ENCODE measurements at places on chromosomes 2 and 18.

DNA sequence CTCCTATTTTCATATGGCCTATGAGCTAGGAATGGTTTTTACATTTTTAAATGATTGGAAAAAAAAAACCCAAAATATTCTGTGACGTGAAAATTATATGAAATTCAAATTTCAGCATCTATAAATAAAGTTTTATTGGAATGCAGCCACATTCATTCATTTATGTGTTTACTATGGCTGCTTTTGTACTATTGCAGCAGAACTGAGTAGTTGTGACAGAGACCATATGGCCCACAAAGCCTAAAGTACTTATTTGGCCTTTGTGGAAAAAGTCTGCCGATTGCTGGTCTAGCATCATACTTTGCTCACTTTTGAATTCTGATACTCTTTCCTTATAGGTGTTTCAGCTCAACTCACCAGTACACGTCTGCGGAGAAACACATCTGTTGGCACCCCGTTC is 39.0 kb downstream of the MYO3B start:
- no peak for DNase-seq

DNA sequence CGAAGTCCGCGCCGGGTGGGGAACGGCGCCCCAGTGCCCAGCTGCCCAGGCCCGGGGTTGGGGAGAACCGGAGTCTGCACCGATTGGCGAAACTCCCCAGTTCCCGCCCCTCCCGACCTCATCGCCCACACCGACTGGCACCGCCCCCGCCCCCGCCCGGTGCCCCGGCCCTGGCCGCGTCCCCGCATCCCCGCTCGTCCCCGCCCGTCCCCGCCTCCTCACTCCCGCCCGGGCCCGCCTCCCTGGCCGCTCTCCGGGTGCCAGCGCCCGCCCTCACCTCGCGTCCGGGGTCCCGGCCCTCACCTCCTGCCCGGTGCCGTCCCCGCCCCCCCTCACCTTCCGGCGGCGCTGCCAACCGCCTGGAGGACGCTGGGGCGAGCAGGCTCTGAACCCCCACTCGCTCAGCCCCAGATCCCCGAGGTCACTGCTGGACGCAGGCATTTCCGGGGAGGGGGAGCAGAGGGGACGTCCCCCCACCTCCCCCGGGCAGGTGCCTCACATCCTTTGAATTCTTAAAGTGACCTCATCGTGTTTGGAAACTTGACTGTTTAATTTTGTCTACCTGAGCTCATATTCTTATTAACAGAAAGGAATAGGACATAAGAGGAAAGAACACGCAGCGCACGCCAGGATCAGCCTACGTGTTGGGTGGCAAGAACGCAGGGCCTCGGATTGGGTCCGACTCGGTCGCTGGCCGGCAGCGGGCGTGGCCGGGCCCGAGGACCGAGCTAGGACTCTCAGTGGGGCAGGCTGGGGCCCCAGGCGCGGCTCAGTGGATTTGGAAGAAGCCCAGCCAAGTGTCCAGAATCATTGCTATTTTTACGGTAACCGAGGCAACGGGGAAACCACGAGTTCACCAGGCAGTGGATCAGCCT is at the start of gene FAM110C:
Gene FAM110C, minus strand, starts transcription at position 35 of the 875 bp plus-strand sequence. CDS start 120 bp downstream, outside the sequence.
- DNase-seq, result no peak

GRCh38 chr2:190451561-190452176 is 43.5 kb downstream of the MFSD6 start:
- DNase-seq, result no peak

DNA sequence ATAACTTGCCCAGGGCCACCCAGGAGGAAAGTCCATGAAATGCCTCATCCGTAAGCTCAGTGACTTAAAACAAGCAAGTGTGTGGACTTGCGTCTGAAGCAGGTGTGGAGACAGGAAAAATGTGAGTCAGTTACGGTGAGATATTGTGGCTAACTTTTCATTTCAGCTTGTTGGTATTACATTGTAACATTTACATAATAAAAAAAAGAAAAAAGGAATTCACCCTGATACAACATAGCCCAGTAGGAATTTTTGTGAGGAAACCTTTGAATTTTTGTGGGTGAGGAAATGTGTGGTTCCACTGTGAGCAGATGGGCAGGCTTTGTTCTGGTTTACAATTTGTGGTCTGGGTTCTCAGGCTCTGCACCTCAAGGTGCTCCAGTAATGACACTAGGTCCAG is 33.7 kb upstream of the LYPD6B start:
- no peak for DNase-seq

DNA sequence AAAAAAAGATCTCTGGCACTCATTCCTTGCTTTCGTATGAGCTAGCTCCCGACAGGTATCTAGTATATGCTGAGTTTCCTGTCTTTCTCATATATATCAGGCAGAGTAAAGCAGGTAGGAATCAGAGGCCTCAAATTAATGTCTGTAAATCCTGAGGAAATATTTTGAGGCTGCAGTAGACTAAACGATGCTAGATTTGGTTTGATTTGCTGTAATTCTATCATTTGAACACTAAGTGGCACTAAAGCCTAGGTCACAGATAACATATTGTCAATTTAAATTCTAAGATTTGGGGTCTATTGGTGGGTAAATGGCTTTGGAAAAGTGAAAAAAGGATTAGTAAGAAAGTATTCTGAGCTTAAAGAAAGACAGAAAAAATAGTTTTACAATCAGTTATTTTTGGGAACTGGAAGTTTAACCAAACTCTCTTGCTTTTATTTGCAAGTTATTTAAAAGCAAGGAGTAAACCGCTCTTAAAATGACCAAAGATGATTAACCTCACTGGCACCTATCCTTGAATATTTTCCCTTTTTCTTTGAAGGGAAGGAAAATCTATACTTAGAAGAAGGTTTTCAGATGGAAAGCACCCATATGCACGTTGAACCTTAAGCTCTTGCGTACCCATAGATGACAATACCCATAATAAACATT is 37.6 kb upstream of the SLC4A10 start:
- no peak for DNase-seq

GRCh38 chr2:240635998-240636547 is 10.8 kb downstream of the GPR35 start:
- DNase-seq, result no peak

- no peak for DNase-seq
These were observed 34.4 kb upstream of the NT5C1B start for GRCh38 chr2:18623782-18624181.

GRCh38 chr2:241981076-241981700 is 111.7 kb downstream of the RTP5 start:
- DNase-seq, result no peak

DNA sequence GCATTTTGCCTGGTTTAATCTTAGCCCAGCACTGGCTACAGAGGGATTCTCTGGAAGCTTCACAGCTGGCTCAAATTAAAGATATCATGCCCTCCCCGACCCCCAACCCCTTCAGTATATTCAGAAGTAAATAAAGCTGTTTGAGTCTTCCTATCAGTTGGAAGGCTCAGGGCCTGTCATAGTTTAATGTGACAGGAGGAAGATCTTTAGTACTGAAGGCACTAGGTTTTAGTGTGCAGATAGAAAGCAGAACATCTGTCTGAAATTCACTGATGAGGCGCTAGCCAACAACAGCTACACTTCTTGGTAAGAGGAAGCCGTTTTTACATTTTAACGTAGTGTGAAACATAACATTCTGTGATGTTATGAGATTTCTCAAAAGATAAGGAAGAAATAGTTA is 969.1 kb upstream of the CDH2 start:
- no peak for DNase-seq

DNA sequence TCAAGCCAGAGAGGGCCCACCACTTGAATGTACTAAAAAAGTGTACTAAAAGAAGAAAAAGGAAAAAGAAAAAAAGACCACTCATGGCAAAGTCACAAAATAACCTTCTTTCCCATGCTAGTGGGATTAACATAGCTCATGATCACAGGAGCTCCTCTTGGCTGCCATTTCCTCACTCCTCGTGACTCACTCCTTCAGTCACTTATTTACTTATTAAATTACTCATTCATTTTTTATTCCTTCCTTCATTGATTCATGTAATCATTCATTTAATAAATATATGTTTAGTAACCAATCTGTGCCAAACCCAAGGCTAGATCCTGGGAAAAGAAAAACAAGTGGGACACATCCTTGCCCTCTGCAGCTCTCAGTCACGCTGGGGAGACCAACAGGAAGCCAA is 300.5 kb downstream of the INSIG2 start:
- DNase-seq, result peak; percentile 39

- no peak for DNase-seq
These were observed 611.3 kb upstream of the SYT4 start for GRCh38 chr18:43888598-43888997.

DNA sequence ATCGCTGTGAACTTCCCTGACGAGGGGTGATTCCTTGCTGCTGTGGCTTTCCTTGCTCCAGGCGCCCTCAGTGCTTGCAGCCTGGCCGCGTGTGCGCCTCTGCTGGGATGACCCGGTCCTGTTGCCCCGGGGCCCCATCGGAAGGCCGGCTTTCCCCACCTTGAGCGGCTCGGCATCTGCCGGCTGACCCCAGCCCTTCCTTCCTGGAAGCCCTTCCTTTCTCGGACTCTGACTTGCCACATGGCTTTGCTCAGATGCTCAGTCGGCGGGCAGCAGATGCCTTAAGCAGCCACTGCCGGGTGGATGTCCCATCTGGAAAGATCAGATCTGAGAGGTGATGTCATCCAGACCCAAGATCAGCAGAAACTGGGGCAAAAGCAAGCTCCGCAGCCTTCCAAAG is 100.5 kb upstream of the ODC1 start:
- DNase-seq, result no peak

GRCh38 chr18:1078301-1078700 is 173.6 kb downstream of the ADCYAP1 start:
- DNase-seq, result no peak

Data from HS-27A (cell line).